ENCODE measurements at places on chromosomes 2 and 18.

DNA sequence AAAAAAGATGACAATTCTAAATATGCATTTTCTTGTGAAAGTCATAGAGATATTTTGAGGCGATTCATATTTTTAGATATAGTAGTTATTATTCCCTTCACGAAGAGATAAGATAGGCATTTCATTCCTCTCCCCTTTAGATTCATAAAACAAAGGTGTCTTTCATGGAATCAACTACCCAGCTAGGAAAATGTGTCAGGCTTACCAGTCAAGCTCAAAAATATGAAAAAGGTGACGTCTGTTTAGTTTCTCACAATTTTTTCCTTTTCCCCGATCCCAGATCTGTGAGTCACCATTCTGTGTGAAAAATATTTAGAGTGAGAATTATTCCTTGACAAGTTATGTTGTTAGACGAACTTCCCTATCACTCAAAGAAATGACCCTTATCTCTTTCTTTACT lies 95.4 kb upstream of the FN1 start:
- no peak for DNase-seq

- DNase-seq = no peak
Observed at GRCh38 chr2:85524336-85524908, 14.5 kb upstream of the MAT2A start.

DNA sequence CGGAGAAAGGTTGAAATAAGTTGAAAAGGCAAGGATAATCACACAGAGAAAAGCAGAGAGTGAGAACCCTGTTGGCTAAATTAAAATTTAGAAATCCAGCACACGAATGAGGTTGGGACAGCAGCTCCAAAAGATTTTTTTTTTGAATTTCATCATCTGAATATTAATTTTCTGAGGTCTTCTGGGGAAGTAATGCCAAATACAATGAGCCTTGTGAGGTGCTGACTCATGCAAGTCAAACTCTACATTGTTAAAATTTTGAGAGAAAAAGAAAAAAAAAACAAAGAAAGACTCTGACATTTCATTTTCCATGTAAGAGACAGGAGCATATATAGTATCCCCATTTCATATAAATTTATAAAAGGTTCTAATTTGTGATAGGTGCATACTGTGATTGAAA lies 614.2 kb upstream of the CDH2 start:
- no peak for DNase-seq

GRCh38 chr2:232387451-232388171 lies 9.1 kb downstream of the ALPP start:
- DNase-seq = no peak

GRCh38 chr2:176668912-176669311 lies 399.7 kb downstream of the MTX2 start:
- DNase-seq = no peak

DNA sequence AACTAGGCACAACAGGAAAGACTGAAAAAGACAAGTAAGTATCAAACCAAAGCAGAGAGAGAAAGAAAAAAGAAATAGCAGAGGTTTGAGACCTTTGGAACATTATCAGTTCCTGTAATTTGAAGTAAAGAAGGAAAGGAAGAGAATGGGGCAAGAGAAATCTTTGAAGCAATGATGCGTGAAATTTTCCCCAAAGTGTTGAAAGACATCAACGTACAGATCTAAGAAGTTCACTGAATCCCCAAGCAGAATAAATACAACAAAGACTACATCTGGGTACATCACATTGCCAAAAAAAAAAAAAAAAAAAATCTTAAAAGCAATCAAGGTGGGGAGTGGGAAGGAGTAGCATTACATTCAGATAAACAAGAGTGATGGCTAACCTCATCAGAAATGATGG lies 6.0 kb upstream of the SLC30A6 start:
- no peak for DNase-seq

DNA sequence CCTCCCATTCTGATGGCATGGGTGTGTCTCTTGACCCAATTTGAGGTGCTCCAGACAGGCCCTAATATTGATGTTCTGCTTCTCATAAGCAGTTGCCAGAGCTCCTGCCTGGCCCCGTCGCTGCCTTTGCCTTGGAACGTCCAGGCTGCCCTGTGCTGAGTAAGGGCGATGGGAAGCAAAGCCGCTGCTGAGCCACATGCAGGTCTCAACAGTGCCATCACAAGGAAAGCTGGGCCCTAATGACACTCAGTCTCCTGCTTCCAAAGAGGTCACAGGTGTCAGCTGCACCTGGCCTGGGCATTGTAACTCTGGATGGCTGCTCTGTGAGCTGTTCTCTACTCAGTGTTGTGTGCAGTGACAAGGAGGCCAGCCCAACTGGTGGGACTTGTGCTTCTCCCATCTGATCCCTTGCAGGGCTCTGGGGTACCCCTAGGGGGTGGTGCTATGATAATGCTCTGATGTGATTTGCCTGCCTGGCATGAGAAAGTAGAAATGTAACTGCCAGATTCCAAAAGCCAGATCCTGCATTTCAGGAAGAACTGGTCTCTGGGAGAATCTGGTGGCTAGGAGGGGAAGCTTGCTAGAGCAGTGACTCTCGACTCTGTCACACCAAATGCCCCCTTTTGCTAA lies 8.7 kb downstream of the TTC39C start:
- DNase-seq = no peak

DNA sequence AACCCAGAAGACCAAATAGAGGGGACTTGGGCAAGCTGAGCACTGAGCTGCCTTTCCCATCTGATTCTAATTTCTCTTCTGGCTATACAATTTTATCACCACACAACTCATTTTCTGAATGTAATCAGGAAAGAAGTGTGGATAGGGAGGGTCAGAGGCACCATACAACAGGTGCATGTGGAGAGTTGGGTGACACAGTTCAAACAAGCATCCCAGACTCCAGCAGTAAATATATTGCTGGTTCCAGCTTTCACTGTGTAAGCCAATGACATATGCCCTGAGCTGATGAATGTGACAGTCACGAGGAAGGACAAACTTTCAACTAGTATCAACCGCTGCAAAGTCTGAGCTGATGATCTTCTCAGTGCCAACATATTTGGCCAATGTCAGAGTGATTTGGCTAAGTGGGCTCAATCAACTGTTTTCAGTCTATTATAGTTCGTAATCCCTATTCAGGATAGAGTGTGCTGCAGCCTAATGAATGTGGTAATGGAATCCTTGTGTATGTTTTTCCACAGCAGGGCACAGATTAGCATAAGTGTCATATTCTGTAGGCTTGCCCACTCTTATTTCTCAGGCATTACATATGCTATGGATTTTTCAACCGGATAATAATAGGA lies 109.9 kb upstream of the MEIS1 start:
- DNase-seq = no peak

DNA sequence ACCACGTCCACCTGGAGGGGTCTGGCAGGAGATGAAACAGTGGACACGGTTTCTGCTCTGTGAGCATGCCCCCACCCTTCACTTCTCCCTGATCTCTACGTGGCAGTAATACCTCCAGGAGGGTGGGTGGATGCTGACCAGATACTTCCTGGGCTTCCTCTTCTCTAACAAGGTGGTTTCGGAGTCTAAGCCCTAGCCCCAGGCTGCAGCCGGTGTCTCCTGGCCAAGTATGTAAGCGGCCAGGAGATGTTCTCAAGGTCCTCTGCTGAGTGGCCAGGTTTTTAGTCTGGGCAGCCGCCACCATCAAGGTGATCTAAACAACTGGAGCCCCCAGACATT lies 101.8 kb upstream of the ASB18 start:
- DNase-seq = no peak

Data from brain pericyte (primary cell).